ENCODE measurements at places on chromosomes 12 and 14.

DNA sequence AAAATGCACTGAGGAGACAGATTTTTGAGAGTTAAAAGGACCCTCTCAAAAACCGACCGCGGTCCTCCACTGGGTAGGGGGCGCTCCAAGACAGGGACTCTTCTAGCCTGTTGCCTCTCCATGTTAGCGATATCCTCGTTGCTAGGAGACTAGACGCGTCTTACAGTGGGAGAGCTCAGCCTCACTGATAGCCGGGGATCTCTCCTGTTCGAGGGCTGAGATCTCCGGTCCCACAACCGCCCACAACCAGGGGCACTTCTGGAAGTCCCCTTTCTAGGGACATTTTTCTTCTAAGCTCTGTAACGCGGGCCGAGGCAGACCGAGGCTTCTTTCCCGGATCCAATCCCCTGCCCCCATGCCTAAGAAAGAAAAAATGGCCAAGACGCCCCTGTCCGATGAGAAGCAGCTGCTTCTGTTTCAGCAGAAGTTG, 21.3 kb downstream of the FKBP11 start:
- DNase-seq, result peak; percentile 77

DNA sequence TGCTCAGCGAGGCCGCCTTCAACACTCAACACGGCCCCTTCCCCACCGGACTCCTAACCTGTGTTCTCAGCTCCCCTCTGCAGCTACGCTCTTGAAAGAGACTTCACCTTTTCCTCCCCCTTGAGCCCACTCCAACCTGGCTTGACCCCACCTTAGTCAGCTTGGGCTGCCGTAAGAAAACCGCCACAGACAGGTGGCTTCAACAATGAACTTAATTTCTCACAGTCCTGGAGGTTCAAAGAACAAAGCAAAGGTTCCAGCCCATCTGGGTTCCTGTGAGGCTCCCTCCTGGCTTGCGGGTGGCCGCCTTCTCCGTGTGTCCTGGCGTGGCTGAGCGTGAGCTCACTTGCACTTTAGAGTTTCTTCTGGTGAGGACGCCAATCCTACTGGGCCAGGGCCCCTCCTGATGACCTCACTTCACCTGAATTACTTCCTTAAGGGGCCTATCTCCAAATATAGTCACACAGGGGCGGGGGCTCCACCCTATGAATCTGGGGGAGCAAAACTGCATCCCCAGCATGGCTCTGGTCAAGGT, 138.8 kb downstream of the CALM1 start:
- no peak for DNase-seq

DNA sequence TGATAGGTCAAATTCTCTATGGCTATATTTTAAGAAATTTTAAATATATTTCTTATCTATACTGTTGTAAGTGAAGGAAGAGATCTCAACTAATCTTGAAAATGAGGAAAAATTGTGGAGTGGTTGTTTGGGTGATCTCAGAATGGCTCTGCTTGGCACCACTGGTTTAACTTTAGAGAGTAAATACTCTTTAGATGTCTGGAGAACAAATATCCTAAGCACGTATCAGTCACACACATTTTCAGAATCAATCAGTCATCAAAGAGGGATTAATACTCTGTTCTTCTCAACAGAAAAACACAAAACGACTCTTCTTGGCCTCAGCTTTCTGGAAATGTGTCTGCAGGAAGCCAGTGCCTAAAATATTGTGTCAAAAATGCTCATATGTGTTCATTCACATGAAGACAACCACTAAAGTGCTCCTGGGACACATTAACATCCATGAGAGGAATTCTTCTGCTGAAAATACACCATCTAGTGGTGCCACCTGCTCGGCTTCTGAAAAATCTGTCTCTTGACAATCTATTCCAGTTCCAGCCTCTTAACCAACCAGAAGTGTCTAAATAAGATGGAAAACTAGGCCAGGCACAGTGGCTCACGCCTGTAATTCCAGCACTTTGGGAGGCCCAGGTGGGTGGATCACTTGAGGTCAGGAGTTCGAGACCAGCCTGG, 81.1 kb upstream of the CCDC198 start:
- no peak for DNase-seq

DNA sequence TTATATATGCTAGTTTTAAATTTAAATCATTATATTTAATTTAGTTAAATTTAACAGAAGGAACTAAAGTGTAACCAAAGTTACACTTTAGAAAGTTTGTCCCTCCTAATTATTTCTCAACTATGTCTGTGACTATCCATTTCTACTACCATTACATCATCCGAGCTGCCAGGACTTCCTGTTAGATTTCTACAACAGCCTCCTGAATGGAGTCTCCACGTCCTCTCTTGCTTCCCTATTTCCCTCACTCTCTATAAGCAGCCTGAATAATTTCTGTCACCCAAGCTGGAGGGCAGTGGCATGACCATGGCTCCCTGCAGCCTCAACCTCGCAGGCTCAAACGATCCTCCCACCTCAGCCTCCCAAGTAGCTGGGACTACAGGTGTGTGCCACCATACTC, 84.1 kb downstream of the TTC7B start:
- peak; percentile 93 for DNase-seq

- no peak for DNase-seq
Measured at GRCh38 chr14:81940651-81941050, 407.0 kb upstream of the SEL1L start.

- DNase-seq, result peak; percentile 70
Measured at GRCh38 chr14:64823305-64823861, 56.3 kb downstream of the SPTB start.

All from inflammatory macrophage (primary cell).